ENCODE measurements at places on chromosomes 2 and 18.

DNA sequence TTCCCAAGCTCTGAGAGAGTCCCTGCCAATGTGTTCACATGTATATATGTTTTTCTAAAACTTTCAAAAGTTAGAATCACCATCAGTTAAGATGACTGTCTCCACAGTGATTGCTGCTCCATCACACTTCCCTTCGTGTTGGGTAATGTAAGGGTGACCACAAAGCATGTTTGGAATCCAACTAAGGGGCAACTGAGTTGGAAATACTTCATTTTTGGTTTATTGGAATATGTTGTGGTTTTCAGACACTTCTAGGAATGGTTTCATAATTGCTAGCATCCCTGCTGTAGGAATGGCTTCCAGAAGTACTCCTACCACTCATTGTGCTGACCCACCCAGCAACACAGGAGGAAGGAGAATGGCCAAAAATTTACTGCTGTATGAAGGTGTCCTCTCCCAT, 212.5 kb upstream of the GULP1 start:
- DNase-seq, result no peak
- H3K4me3 ChIP-seq, result no peak overlapping the region
- no peaks in the 10 kb centered on the region for H3K27me3 ChIP-seq
- no peaks in the 10 kb centered on the region for H3K36me3 ChIP-seq
- peaks cover 2% of the 10 kb centered on the region for H3K4me1 ChIP-seq

GRCh38 chr2:58047961-58048360, 1.4 kb downstream of the VRK2 start:
- H3K36me3 ChIP-seq, result peaks cover 39% of the 10 kb centered on the region
- H3K27me3 ChIP-seq, result no peaks in the 10 kb centered on the region
- no peak for DNase-seq
- peaks cover 33% of the 10 kb centered on the region for H3K4me1 ChIP-seq
- peak overlapping the region; percentile 78 for H3K27ac ChIP-seq
- H3K4me3 ChIP-seq, result peak overlapping the region; percentile 89

GRCh38 chr18:72840109-72840508, 27.7 kb downstream of the NETO1 start:
- no peaks in the 10 kb centered on the region for H3K36me3 ChIP-seq
- no peak overlapping the region for H3K4me3 ChIP-seq
- no peaks in the 10 kb centered on the region for H3K27me3 ChIP-seq
- no peak overlapping the region for H3K27ac ChIP-seq
- no peaks in the 10 kb centered on the region for H3K4me1 ChIP-seq

- no peaks in the 10 kb centered on the region for H3K36me3 ChIP-seq
- DNase-seq, result no peak
- H3K27me3 ChIP-seq, result no peaks in the 10 kb centered on the region
- no peak overlapping the region for H3K4me3 ChIP-seq
- no peak overlapping the region for H3K27ac ChIP-seq
Measured at GRCh38 chr2:40095000-40095399, 315.9 kb upstream of the THUMPD2 start.

GRCh38 chr2:160029270-160029628, 33.2 kb downstream of the PLA2R1 start:
- DNase-seq, result no peak
- H3K27ac ChIP-seq, result no peak overlapping the region
- H3K27me3 ChIP-seq, result peaks cover 18% of the 10 kb centered on the region
- no peaks in the 10 kb centered on the region for H3K4me1 ChIP-seq
- no peaks in the 10 kb centered on the region for H3K36me3 ChIP-seq

All from activated CD8-positive, alpha-beta memory T cell treated with anti-CD3 and anti-CD28 coated beads, Interleukin-2, amount 10 ng/mL, durations not matched to agents 7 days and 5 days (primary cell).